ENCODE measurements at places on chromosomes 16 and 17.

- DNase-seq, result no peak
Measured at GRCh38 chr17:41948762-41949460, 17.7 kb upstream of the CNP start.

- DNase-seq, result no peak
Measured at GRCh38 chr16:12119562-12119961, 143.0 kb downstream of the SNX29 start.

DNA sequence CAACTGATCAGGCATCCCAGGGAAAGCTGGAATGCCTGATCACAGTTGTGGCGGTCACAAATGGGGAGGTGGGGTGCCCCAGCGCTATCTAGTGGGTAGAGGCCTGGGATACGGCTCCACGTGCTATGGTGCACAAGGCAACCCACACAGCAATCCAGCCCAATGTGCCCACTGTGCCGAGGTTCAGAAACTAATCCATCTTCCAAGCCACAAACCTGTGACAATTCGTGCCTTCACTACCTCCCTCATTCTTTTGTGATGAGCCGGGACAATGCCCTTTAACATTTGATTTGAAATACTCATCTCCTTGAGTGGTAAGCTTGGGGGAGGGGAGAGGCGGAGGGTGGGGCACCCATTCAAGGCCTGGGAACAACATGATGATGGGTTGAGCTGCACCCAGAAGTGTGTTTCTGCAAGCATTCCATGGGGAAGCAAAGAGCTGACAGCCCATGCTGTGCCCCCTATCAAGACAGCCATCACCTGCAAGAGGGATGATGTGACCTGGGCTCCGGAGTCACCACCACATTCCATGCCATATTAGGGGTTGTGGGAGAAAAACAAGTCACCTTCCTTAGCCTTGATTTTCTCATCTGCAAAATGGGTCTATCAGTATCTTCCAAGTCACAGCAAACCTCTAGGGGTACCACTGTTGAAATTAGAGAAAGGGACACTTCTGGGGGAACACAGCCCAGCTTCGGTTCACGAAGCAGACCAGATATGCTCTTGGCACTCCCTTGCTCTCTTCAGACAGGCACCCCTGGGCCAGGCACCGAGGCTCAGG lies 3.7 kb downstream of the ELOB start:
- no peak for DNase-seq

GRCh38 chr16:68644715-68645493 lies at the start of gene CDH3:
TSS of gene CDH3 (plus strand) at chr16:68645310. CDS start at chr16:68645380, 70 bp downstream.
- DNase-seq, result no peak

GRCh38 chr17:47981462-47981861 lies 10.5 kb downstream of the CDK5RAP3 start:
- DNase-seq, result no peak

GRCh38 chr16:3578610-3579551 lies 1.7 kb upstream of the NLRC3 start:
- DNase-seq, result no peak

DNA sequence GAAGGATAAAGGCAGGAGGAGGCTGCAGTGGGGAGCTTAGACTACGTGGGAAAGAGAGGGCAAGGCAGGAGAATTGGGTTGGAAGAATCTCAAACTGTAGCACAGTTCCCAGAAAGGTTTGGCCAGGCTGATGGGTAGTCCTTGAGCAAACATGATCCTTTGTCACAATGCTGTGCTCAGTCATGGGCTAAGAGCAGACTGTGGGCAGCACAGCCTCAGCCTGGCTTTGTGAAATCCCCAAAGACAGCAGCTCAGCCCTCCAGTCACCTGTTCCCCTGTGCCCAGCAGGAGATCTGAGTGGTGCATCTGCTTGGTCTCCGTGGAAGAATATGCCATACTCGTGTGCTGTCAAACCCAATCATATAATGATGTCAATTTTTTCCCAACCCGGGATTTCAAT lies 10.6 kb upstream of the ENGASE start:
- DNase-seq, result no peak

DNA sequence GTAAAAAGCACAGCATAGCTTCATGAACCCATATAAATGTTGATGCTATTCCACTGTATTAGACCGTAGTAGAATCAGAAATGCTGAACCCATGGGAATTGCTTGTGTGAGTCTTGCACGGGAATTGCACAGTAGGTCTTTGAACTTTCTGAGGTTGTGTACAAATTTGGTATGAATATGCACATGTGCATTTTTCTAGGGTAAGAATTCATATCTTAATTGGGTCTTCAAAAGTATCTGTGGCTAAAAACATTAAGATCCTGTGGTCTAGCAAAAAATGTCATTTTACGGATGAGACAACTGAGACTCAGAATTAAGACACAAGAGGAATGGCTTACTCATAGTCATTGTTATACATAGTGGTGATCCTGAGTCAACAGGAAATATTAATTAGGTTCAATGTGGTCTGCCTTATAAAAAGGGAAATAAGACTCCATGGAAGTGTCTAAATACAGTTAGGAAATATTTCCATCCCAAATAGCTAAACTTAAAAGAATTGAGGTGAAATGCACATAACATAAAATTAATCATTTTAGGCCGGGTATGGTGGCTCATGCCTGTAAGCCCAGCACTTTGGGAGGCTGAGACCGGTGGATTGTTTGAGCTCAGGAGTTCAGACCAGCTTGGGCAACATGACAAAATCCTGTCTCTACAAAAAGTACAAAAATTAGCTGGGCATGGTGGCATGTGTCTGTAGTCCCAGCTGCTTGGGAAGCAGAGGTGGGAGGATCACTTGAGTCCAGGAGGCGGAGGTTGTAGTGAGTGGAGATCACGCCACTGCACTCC lies 22.8 kb downstream of the TAOK1 start:
- DNase-seq, result no peak

DNA sequence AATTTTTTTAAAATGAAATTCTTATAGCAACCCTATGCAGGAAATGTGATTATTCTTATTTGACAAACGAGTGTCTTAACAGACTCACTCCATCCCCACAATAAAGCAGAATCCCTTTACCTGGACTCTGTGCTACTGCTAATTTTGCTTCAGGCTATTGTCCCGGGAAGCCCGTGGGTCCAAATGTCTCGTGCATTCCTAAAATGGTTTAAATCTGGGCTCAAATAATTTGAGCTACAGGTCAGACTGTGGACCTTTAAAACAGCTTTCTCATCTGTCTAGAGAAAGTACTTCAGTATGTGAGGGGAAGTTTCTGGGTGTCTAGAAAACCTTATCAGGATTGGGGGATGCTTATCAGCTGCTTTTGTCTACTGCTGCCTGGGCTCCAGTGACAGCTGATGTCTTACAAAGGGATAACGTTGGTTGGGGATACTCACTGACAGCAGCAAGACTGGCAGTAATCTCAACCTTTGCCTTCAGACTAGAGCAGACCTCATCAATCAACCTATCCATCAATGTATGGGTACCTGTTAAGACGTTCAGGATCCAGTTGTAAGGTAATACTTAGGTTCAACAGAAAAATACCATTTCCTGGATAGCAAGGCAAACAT lies 197.9 kb upstream of the CDH11 start:
- DNase-seq, result no peak

- DNase-seq, result no peak
Measured at GRCh38 chr17:29619251-29619650, 3.5 kb downstream of the CORO6 start.

DNA sequence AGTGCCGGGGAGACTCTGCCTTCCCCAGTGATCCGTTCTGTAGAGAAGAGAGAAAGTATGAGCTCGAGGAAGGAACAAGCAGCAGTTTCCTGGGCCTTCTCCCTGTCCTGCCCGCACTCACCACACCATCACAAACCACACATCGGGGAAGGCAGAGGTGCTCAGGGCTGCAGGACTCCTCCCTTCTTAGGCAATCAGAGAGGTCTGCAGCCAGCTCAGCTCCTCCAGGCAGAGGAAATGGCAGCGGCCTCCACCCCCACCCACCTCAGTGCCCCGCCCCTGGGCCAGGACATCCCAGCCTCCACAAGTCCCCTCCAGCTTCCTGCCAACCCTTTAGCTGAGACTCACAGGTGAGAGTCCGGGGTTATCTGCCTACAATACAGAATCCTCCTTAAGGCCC lies 2.0 kb downstream of the ZNF319 start:
- no peak for DNase-seq

DNA sequence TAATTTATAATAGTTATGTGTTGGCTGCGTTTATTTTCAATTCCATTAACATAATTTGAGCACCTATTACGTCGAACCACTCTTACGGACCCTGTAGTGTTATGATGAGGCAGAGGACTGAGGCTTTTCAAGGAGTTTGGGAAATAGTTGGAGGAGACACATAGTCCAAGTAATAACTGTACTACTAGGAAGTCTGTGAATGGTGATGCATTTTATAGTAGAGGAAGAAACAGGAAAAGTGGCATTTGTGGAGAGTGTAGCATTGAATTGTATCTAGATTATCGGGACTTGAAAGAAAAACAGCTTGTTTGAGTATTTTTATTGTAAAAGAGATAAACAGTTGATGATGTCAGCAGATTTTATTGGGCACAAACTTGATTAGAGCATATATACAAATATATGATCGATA lies 1.7 kb downstream of the NFATC3 start:
- DNase-seq, result no peak

GRCh38 chr16:55482056-55482455 lies 3.1 kb downstream of the MMP2 start:
- no peak for DNase-seq

GRCh38 chr17:57210972-57211411 lies 45.3 kb upstream of the MSI2 start:
- DNase-seq, result no peak

DNA sequence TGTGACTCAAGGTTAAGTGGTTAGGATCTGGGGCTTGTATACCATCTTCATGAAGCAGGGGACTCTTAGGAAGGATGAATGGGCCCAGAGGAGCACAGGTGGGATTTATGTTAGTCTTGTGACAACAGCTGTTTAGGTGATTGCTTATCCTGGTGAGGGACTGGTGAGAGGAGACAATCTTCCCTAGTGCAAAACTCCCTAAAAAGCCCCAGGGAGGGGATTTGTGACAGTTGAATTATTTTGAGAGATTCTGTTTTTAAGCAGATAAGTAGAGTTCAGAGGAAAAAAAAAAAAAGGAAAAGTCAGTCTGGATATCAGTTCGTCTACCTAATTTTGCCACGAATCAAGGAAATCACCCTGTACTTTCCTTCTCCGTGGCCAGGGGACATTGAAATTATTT lies 35.1 kb upstream of the SEC14L1 start:
- no peak for DNase-seq

- no peak for DNase-seq
Measured at GRCh38 chr17:77963441-77963840, 4.9 kb downstream of the TNRC6C start.

DNA sequence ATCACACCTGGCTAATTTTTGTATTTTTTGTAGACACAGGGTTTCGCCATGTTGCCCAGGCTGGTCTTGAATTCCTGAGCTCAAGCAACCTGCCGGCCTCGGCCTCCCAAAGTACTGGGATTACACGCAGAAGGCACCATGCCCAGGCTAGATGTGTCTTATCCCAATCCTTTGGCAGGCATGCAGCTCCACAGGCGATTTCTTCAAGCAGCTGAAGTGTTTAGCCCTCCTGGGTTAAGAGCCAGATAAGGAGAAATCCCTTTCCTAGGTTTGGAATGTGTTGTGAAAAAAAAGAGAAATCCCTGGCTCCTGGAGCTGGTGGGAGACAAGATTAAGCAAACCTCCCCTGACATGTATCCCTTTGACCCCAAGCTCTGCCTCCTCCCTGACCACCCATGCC lies 2.1 kb upstream of the NHERF1 start:
- no peak for DNase-seq

DNA sequence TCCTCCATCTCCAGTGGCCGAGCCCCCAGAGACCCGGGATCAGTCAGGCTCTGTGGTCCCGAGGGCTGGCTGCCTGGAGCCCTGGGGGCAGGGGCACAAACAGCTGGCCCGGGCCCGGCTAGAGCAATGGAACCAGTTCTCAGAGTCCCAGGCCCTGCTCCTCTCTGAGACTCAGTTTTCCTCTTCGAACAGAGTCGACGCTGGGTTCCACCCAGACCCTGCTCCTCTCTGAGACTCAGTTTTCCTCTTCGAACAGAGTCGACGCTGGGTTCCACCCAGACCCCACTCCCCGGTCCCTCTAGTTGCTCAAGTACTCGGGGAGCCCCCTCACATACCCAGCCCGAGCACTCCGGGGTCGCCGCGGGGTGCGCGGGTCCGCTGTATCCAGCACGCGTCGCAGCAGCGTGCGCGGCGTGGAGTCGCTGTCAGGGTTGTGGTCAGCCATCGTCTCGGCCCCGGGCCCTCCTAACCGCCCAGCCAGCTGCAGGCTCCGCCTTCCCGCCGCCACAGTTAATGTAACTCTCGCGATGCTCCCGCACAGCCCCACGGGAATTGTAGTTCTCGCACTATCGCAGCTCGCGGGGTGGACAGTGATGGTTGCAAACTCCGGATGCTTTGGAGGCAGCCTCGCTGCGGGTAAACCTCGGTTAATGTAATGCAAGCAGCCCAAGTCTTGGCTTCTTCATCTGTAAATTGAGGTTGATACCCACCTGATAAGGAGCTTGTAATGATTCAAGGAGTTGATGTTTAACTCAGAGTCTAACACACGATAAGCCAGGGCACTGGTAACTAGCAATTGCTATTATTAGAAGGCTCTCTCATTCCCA lies 8.5 kb upstream of the THAP11 start:
- DNase-seq, result peak; percentile 21

DNA sequence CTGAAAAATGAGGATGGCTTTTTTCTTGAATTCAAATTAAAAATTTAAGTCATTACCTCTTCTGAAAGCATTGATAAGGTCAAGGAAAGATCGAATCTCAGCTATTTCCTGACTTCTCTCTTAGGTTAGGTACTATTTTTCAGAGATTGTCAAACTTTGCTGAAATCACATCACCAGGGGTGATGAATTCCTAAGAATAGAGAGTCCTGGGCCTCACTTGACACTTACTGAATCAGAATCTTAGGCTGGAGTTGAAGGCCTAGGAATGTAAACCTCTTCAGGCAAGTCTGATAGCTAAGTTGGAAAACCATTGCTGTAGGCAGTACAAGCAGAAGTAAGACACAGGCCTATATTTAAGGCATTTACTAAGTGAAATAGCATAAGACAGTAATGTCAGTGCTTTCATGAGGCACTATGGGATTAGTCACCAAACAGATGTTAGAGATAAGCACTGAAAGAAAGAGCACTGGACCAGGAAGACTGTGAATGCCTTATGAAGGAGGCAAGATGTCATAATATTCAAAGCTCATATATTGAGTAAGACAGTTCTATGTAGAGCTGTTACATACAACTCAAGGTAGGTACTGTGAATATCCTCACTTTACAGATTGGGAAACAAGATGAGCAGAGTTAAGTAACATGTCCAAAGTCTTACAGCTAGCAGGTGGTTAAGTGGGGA lies 21.5 kb downstream of the DCAF7 start:
- no peak for DNase-seq

DNA sequence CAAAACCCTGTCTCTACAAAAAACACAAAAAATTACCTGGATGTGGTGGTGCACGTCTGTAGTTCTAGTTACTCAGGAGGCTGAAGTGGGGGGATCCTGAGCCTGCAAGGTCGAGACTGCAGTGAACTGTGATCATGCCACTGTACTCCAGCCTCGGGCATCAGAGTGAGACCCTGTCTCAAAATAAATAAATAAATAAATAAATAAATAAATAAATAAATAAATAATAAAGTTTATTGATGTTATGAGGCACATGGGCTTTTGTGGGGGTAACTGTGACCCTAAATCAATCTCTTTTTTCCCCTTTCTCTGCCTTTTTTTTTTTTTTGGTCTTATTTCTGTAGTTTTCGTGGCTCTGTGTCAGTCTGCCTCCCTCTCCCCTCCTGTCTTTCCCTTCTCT lies 4.5 kb upstream of the ASIC2 start:
- no peak for DNase-seq

- DNase-seq, result no peak
Measured at GRCh38 chr17:54180950-54181349, 358.2 kb downstream of the KIF2B start.

GRCh38 chr17:27541301-27542023 lies 85.2 kb downstream of the KSR1 start:
- no peak for DNase-seq

- DNase-seq, result no peak
Measured at GRCh38 chr17:28912281-28912937, 9.5 kb upstream of the DHRS13 start.

Data from NCI-H1436 treated with DMSO at 0.1 percent for 48 hours (cell line).